ENCODE measurements at places on chromosomes 2 and 18.

GRCh38 chr2:132430895-132431294 is 14.3 kb downstream of the GPR39 start:
- no peak for DNase-seq

- no peak for DNase-seq
Measured at GRCh38 chr2:140589696-140590095, 1541.1 kb downstream of the LRP1B start.

- DNase-seq = no peak
Measured at GRCh38 chr2:159788253-159788652, 9.8 kb downstream of the CD302 start.

- no peak for DNase-seq
Measured at GRCh38 chr2:38619458-38620164, 16.9 kb upstream of the HNRNPLL start.

- DNase-seq = no peak
Measured at GRCh38 chr2:1010415-1010930, 59.8 kb downstream of the SNTG2 start.

- no peak for DNase-seq
Measured at GRCh38 chr2:143679617-143680016, 550.4 kb downstream of the ARHGAP15 start.

DNA sequence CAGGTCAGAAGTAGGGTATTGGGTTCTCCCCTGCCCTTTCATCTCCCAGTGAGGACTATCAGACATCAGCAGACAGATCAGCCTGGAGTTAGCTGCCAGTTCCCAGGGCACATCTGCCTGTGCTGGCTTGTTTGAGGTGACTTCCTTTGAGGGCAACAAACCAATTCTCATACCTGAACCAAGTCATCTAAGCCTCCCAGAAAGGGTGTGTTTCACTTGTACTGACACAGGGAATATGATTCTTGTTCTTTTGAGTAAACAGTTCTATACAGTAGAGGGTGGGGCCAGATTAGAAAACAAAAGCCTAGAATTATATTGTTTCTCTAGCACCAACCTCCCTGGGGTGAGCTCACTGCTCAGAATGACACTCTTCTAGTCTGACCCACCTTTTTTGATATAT is 591.9 kb downstream of the SLC4A3 start:
- no peak for DNase-seq

GRCh38 chr18:42510540-42510939 is 555.5 kb downstream of the PIK3C3 start:
- DNase-seq = no peak
